Activated CD4-positive, alpha-beta T cell treated with anti-CD3 and anti-CD28 coated beads, Interleukin-2, amount 10 ng/mL, durations not matched to agents 24 days and 14 days (primary cell): ENCODE measurements at places on chromosomes 4 and X.
A peak's percentile ranks its signal among the peaks of the same experiment; 100 is the strongest.

DNA sequence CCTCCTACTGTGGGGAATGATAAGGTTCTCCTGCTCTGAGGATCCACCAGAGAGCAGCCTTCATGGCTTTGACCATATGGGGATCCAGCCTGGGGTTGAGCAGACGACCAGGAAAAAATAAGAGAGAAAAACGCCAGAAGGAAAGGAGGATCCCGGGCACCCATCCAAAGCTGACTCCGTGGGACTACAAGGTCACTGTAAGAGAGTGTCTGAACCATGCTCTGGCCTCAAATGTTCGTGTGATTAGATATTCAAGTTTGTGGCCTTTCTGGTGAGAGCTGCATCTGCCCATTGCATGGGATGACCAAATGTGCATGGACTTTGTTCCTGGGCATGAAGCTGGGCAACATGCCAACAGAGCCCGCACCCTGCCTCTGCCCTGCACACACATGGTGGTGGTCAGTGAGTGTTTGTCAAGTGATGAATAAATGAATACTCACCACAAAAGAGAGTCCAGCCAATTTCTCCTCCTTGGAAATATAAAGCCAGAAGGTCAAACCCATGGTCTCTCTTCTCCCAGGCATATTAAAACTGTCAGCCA is 346.0 kb upstream of the GATB start:
- H3K27me3 ChIP-seq, result no peaks in the 10 kb centered on the region
- no peak overlapping the region for H3K27ac ChIP-seq
- peaks cover 3% of the 10 kb centered on the region for H3K36me3 ChIP-seq
- DNase-seq, result peak; percentile 49
- no peak overlapping the region for H3K4me3 ChIP-seq
- peaks cover 45% of the 10 kb centered on the region for H3K4me1 ChIP-seq

DNA sequence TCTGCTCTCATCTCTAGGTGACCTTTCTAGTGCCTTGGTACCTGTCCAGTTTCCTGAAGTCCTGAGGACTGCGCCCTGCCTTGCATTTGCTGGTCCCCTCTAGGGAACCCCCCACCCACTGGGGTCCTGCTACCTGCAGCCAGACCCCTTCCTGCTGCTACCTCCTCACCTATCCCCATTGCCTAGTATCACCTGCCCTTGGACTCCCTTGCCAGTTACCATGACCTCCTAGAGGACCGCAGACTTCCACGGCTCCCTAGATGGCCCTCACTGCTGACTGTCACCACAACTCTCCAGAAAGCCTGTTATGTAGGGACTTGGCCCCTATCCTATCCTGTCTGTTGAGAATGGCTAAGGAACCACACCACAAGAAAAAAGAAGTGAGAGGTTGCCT is 166.6 kb downstream of the EFNB1 start:
- no peaks in the 10 kb centered on the region for H3K36me3 ChIP-seq
- H3K4me3 ChIP-seq, result no peak overlapping the region
- no peaks in the 10 kb centered on the region for H3K4me1 ChIP-seq
- H3K27ac ChIP-seq, result no peak overlapping the region

- H3K4me3 ChIP-seq, result no peak overlapping the region
- no peaks in the 10 kb centered on the region for H3K27me3 ChIP-seq
- H3K36me3 ChIP-seq, result no peaks in the 10 kb centered on the region
- no peaks in the 10 kb centered on the region for H3K4me1 ChIP-seq
- no peak for DNase-seq
- H3K27ac ChIP-seq, result no peak overlapping the region
These were observed 74.0 kb downstream of the AFF2 start for GRCh38 chrX:148574237-148574973.

DNA sequence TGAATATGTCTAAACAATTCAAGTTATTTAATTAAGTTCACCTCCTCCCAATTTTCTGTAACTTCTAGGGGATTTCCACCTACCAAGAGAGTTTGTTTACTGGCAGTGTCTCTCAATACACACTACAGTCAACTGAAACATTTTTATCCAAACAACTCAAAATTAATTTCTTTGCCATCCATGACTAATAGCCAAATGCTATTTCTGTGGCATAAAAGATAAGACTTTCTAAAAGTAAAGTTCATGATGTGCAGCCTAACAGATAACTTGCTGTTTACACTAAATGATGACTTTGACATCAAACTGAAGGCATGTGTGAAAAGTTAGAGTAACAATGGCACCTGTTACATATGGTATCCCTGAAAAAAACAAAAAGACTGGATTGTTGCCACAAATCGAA is 7.3 kb downstream of the TAB3 start:
- H3K4me1 ChIP-seq, result peaks cover 26% of the 10 kb centered on the region
- H3K4me3 ChIP-seq, result no peak overlapping the region
- peaks cover 24% of the 10 kb centered on the region for H3K36me3 ChIP-seq
- H3K27ac ChIP-seq, result peak overlapping the region; percentile 39

- H3K4me1 ChIP-seq, result no peaks in the 10 kb centered on the region
- H3K4me3 ChIP-seq, result no peak overlapping the region
- no peak overlapping the region for H3K27ac ChIP-seq
- DNase-seq, result no peak
- no peaks in the 10 kb centered on the region for H3K27me3 ChIP-seq
These were observed 140.3 kb downstream of the NAA11 start for GRCh38 chr4:79185526-79186045.

DNA sequence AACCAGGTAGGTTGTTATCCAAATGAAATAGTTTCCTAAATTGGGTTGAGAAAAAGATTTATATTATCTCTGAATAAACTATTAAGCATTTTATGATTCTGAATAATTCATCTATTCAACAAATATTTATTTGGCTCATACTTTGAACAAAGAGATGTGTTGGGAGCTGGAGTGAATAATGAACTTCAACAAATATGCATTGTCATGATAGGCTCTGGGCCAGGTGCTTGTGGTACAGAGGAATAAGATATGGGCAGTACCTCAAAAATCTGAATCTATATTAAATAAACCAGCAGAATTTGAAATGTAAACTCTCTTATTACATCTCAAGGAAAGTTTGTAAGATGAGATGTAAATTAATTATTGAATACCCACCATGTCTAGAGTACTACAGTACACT is 75.7 kb upstream of the DCLK2 start:
- H3K4me3 ChIP-seq, result no peak overlapping the region
- DNase-seq, result no peak
- H3K27ac ChIP-seq, result no peak overlapping the region
- peaks cover 14% of the 10 kb centered on the region for H3K27me3 ChIP-seq

DNA sequence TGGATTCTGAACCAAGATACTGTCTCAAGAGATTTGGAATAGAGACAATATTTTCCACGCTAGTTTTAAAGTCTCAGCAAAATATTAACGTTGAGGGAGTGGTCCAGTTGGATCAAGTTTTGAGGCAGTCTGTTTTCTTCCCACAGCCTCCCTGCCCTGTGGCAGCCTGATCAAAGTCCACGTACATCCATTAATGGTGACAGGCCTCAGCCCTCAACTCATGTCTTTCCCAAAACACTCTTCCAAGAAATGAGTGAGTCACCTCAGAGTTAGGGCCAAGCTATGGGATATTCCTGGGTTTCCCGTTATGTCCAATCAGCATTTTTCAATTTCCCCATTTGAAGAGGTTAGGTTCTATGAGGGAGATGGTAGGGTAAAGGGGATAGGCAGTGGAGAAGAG is 28.5 kb downstream of the EGFL6 start:
- H3K4me3 ChIP-seq, result no peak overlapping the region
- H3K36me3 ChIP-seq, result no peaks in the 10 kb centered on the region
- no peak for DNase-seq

DNA sequence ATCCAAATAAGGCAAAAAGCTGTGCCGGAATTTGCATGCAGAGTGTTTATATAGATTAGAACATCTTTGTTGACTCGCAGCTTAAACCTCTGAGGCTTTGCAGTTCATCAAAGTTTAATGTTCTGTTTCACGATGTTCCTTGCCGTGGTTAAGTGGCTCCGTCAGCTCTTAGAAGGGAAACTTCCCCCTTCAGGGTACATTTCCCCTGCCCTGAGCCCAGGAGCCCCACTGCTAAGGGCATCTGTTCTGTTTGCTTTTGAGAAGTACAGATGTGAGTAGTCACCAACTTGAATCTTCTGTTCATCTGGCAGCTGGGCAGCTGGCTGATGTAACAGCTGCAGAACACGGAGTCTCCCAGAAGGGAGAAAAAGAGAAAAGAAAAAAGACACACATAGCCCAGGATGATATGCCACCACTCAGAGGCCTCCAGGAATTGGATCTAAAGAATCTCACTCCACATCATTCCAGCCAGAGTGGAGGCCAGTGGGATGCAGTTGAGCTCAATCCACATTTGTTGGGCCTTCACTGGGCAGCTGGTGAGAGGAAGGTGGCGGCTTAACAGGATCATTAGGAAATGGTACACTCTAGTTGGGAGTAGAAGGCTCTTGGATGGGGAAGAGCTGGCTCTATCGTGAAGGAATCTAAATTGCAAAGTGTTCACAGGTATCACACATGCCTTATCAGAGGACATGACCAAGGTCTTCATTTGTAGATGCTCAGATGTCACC is 178.7 kb upstream of the RBPJ start:
- H3K27me3 ChIP-seq, result no peaks in the 10 kb centered on the region
- H3K4me3 ChIP-seq, result peak overlapping the region; percentile 6
- H3K27ac ChIP-seq, result peak overlapping the region; percentile 87
- peaks cover 16% of the 10 kb centered on the region for H3K36me3 ChIP-seq
- DNase-seq, result no peak

GRCh38 chr4:134544303-134544770 is 342.7 kb upstream of the PABPC4L start:
- no peak overlapping the region for H3K27ac ChIP-seq
- no peaks in the 10 kb centered on the region for H3K27me3 ChIP-seq
- H3K4me3 ChIP-seq, result no peak overlapping the region
- H3K4me1 ChIP-seq, result no peaks in the 10 kb centered on the region
- no peak for DNase-seq

- DNase-seq, result no peak
- H3K4me3 ChIP-seq, result no peak overlapping the region
- no peak overlapping the region for H3K27ac ChIP-seq
- peaks cover 44% of the 10 kb centered on the region for H3K36me3 ChIP-seq
These were observed 26.4 kb downstream of the TMEM184C start for GRCh38 chr4:147643616-147644015.

DNA sequence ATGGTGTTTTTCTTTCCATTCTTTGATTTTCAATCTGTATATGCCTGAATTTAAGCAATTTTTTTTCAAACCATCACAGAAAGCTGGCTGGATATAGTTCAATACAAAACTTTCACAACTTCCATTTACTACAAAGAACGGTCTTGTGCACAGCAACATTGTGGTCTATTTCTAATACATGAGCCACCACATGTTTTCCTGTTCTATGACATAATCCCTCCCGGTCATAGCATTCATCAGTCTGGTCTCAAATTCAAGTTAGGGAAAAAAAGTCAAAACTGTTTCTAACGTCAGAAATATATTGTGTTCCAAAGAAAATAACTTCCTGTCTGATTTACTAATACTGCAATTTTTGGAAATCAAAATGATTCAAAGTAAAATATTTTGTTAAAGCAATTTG is 7.5 kb upstream of the CXCL6 start:
- H3K27ac ChIP-seq, result no peak overlapping the region
- no peak overlapping the region for H3K4me3 ChIP-seq

GRCh38 chrX:42714981-42715700 is 62.8 kb downstream of the PPP1R2C start:
- no peaks in the 10 kb centered on the region for H3K27me3 ChIP-seq
- H3K36me3 ChIP-seq, result no peaks in the 10 kb centered on the region
- no peaks in the 10 kb centered on the region for H3K4me1 ChIP-seq

- DNase-seq, result no peak
- H3K27me3 ChIP-seq, result no peaks in the 10 kb centered on the region
- H3K4me1 ChIP-seq, result peaks cover 56% of the 10 kb centered on the region
- H3K36me3 ChIP-seq, result peaks cover 37% of the 10 kb centered on the region
These were observed 149.4 kb downstream of the TSPAN5 start for GRCh38 chr4:98508829-98509598.

- no peak overlapping the region for H3K4me3 ChIP-seq
- H3K36me3 ChIP-seq, result no peaks in the 10 kb centered on the region
- no peak overlapping the region for H3K27ac ChIP-seq
- H3K27me3 ChIP-seq, result peaks cover 22% of the 10 kb centered on the region
- no peaks in the 10 kb centered on the region for H3K4me1 ChIP-seq
- no peak for DNase-seq
These were observed 71.4 kb downstream of the RTL5 start for GRCh38 chrX:72060196-72060920.

DNA sequence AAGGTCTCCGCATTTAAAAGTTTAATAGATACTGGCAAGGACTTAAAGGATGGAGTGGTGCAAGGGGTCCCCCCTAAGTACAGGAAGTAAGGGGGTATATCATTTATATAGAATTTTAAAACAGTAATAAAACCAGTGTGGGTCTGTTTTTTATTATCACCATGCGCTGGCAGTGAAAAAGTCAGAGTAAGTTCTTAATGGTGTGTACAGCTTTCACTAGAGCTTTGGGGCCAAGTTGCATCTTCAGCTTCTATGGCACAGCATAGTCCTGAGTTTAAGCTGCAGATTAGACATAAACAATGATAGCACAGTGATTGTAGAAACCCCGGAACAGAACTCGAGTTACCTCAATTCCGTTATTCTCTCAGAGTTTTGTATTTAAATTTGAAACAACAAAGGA is 27.6 kb downstream of the RHOH start:
- H3K36me3 ChIP-seq, result peaks cover 74% of the 10 kb centered on the region
- H3K4me1 ChIP-seq, result peaks cover 77% of the 10 kb centered on the region

- DNase-seq, result no peak
- H3K27ac ChIP-seq, result no peak overlapping the region
- H3K4me3 ChIP-seq, result no peak overlapping the region
These were observed 378.4 kb downstream of the ANKRD50 start for GRCh38 chr4:124334119-124334518.

- H3K27ac ChIP-seq, result no peak overlapping the region
- no peak for DNase-seq
- no peaks in the 10 kb centered on the region for H3K36me3 ChIP-seq
- H3K4me3 ChIP-seq, result no peak overlapping the region
These were observed 71.0 kb upstream of the UGT8 start for GRCh38 chr4:114527637-114528036.

GRCh38 chr4:37652747-37653527 is 33.2 kb downstream of the RELL1 start:
- H3K27ac ChIP-seq, result no peak overlapping the region
- no peaks in the 10 kb centered on the region for H3K27me3 ChIP-seq
- H3K4me3 ChIP-seq, result no peak overlapping the region
- DNase-seq, result no peak

- no peak for DNase-seq
- no peaks in the 10 kb centered on the region for H3K4me1 ChIP-seq
- H3K4me3 ChIP-seq, result no peak overlapping the region
These were observed 27.0 kb upstream of the EFNB1 start for GRCh38 chrX:68801737-68802290.
